Hippocampal formation (tissue), 2 donors: ENCODE measurements at places on chromosomes 6 and 20.
A peak's percentile ranks its signal among the peaks of the same experiment; 100 is the strongest.

DNA sequence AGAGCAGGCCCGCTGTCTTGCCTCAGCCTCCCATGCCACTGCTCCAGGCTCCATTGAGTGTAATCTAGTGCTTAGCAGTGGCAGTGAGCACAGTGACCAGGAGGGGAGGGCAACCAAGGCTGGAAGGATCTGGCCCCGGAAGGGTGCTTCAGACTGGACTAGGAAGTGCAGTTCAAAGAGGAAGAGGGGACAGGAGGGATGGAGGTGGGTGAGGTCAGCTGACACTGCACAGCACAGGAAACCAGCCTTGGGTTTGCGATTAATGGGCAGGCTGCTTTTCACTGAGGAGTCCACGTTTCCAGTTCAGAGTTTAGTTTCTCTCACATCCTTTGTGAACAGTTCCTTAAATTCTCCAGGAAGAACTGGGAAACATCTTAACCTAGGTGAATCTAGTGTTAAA is 46.9 kb downstream of the CDS2 start:
- no peak for DNase-seq

GRCh38 chr6:170097505-170098427 is 193.1 kb downstream of the DLL1 start:
- no peak for DNase-seq

DNA sequence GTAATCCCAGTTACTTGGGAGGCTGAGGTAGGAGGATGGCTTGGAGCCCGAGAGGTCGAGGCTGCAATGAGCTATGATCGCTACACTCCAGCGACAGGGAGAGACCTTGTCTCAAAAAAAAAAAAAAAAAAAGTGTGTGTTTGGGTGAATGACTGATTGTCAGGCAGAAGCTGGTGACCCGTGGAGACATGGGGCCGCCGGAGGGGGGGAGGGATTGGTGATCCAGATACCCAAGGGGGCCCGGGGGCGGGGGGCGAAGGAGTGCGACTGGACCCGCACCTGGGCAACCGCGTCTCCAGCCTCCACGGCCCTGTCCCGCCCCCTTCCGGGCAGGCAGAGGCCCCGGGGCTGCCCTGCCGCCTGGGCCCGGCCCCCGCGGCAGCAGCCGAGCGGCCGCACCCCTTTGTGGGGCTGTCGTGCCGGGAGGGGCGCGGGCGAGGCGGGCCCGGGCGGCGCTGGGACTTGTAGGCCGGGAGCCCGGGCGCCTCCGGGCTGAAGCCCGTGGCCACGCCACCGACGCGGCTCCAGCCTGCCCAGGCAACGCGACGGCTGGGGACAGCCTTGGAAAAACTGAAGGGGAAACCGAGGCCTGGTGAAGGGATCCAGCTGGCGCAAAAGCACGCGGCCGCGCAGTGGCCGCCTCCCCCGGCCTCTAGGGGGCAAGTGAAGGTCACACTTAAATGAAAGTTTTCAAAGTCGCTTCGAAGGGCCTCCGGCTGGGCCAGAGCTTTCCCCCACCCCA is 2.1 kb upstream of the RBM38 start:
- peak; percentile 56 for DNase-seq

GRCh38 chr6:72322771-72323170 is 299.1 kb upstream of the KCNQ5 start:
- no peak for DNase-seq

- DNase-seq: no peak
Observed at GRCh38 chr6:140806431-140806830, 1326.3 kb upstream of the GJE1 start.

DNA sequence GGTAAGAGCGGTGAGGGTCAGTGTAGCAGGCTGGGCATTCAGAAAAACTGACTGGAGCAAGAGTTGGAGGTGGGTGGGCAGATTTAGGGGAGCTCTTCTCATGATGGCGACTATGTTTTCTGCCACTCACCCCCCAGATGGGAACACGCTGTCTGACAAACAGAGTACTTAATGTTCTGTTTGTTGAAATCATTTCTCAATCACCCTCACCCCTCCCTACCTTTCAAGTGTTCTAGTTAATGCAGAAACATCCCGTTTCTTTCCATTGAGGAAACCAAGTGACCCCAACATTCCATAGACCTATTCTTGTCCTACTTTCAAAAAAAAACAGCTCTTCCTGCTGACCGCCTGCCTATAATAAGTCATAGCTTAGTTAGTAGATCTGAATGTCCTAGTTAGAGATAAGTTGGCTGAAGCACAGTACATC is 132.5 kb upstream of the NEDD9 start:
- no peak for DNase-seq

DNA sequence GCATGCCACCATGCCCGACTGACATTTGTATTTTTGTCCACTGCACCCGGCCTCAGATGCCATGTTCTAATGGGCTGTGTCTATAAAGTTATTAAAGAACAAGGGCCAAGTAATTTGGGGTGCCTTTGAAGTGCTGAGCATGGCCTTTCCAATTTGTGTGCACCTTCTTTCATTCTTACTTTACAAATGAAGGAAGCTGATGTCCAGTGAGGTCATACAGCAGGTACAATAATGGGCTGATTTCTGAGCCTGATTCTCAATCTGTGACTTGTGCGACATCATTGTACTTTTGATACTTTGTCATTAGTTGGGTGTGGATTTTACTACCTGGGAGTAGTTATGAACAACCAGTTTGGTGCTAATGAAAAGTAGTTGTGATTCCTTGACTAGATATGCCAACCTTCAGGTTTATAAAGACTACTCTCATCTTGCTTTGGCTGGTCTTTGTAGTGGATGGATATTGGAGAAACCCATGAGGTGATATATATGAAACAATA is 94.3 kb downstream of the JARID2 start:
- no peak for DNase-seq

GRCh38 chr6:159862103-159862502 is 28.7 kb upstream of the MAS1 start:
- DNase-seq: no peak

- no peak for DNase-seq
Observed at GRCh38 chr6:34159844-34160243, 14.0 kb upstream of the GRM4 start.

DNA sequence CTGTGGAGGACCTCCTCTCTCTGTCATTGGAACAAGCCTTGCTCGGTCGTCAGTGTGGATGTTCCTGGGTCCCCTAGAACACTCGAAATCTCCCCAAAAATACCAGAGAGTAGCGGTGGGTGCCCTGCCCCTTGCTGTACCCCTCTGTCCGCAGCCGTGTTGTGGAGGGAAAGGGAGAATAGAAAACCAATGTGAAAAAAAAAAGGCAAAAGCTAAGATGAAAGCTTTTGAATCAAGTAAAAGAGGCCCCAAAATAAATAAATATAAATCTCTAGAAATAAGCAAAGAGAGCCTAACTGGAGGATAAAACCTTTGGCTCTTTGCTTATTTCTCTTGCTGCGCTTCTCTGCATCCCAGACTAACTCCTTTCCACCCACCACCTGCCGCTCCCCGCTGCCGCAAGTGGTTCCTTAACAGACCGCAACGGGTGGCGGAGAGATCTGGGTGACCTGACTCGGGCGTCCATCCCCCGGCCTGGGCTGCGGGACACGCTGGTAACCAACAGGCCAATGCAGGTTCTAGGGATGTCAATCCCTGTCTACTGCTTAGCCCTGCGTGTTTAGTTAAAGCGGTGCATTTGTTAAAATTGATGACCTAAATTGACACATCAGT is 110.0 kb downstream of the GPX5 start:
- DNase-seq: peak; percentile 21

GRCh38 chr20:23441850-23442313 is 2.4 kb downstream of the CSTL1 start:
- peak; percentile 56 for DNase-seq

DNA sequence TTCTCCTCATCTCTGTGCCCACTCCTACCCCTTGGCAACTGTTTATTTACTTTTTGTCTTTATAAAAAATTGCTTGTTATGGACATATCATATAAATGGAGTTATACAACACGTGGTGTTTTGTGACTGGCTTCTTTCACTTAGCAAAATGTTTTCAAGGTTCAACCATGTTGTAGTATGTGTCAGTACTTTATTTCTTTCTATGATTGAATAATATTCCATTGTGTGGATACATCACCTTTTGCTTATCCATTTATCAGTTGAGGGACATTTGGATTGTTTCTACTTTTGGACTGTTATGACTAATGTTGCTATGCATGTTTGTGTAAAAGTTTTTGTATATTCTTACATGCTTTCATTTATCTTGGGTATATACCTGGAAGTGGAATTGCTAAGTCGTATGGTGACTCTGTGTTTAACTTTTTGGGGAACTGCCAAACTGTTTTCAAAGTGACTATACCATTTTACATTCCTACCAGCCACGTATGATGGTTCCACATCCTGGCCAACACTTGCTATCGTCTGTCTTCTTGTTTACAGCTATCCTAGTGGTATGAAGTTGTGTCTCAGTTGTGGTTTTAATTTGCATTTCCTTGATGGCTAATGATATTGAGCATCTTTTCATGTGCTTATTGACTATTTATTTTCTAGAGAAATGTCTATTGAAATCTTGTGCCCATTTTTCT is 84.4 kb downstream of the SLX4IP start:
- DNase-seq: no peak

DNA sequence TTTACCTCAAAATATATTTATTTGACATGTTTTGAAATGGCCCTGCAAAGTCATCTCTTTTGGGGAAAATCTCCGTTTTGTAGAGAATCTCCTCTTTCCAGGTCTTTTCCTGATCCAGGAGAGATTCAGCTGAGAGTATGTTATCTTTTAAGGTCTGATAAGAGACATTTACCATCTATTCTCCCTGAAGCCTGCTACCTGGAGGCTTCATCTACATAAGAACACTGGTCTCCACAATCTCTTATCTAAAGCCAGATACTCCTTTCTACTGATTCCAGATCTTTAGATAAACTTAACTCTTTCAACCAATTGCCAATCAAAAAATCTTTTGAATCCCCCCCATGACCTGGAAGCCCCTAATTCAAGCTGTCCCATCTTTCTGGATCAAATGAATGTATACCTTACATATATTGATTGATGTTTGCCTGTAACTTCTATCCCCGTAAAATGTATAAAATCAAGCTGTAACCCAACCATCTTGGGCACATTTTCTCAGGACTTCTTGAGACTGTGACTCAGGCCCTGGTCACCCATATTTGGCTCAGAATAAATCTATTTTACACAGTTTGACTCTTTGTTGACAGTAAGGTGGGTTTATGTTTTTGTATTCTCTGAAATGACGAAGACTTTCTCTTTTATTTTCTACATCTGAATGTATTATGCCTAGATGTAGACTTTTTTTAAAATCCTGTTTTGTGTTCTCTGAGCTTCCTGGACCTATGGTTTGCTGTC is 95.5 kb downstream of the ECT2L start:
- DNase-seq: no peak

DNA sequence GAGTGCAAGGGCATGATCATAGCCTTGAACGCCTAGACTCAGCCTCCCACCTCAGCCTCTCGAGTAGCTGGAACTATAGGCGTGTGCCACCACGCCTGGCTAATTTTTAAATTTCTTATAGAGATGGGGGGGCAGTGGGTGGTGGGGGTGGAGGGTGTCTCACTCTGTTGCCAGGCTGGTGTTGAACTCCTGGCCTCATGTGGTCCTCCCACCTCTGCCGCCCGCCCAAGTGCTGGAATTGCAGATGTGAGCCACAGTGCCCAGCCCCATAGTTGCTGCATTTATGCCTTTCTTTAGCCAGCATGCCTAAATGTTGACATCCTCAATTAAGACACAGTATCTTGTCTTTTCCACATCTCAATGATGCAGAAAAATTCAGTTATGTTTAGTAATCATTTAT is 171.1 kb downstream of the ARID1B start:
- DNase-seq: no peak

DNA sequence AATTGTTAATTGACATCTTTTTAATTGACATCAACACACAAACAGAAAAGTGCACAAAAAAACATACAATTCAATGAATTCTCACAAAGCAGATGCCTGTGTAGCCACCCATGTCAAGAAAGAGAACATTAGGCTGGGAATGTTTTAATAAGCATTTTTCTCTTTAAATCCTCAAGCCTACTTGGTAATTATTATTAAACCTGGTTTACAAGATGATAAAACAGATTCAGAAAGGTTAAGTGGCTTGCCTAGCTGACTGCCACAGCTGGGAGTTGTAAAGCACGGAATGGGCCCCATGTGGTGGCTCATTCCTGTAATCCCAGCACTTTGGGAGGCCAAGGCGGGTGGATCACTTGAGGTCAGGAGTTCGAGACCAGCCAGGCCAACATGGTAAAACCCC is 90.0 kb upstream of the AKAP12 start:
- DNase-seq: no peak

GRCh38 chr6:67640484-67640883 is 994.6 kb upstream of the ADGRB3 start:
- DNase-seq: no peak

DNA sequence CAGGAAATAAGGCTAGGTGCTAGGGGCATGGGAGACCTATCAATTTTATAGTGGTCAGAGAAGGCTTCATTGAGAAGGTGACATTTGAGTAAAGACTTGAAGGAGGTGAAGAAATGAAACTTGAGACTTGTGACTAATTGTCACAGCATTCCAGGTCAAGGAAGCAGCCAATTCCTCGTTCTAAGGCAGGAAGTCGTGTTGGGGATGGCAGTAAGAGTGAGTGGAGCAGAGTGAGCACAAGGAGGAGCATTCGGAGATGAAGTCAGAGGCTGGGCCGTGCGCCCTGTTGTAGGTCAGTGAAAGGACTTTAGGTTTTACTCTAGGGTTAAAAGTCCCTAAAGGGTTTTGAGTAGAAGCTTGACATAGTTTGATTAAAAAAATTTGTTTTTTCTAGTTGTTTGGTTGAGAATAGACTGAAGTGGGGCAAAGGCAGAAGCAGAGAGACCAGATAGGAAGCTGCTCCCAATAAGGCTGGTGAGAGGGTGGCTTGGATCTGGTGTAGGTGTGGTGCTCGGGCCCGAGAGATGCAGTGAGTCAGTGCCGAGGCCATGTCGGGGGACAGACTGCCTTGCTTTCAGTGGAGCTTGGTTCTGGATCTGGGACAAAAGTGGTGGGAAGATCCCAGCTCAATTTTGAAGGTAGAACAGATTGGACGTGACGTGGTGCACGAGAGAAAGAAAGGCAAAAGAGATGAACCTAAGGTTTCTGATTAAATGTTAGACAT is 2.6 kb upstream of the RSPH3 start:
- DNase-seq: no peak

- no peak for DNase-seq
Observed at GRCh38 chr20:41081276-41081814, 52.7 kb downstream of the TOP1 start.

GRCh38 chr6:157068691-157069324 is 254.5 kb downstream of the TMEM242 start:
- DNase-seq: no peak

DNA sequence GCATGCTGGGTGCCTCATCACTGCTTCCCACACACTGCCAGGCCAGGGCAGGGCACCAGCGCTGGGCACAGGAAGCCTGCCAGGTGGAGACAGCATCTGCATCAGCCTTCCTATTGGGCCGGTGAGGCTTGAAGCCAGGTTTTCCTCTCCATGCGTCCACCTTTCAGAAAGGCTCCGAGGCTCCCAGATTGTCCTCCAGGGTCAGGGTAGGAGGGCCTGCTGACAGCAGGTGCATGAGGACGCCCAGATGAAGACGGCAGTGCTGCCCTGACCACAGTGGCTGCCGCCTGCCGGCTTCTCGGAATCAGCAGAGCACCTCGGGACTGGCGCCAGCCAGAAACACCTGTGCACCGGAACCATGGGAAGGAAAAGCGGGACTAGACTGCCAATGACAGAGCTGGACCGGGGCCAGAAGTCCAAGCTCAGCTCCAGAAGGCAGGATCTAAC is 170.5 kb upstream of the CST7 start:
- no peak for DNase-seq

GRCh38 chr20:25496165-25496967 is 88.9 kb downstream of the GINS1 start:
- DNase-seq: no peak

GRCh38 chr6:16296061-16296670 is 57.8 kb downstream of the GMPR start:
- DNase-seq: peak; percentile 48
